ENCODE measurements at places on chromosomes 7 and 10.

DNA sequence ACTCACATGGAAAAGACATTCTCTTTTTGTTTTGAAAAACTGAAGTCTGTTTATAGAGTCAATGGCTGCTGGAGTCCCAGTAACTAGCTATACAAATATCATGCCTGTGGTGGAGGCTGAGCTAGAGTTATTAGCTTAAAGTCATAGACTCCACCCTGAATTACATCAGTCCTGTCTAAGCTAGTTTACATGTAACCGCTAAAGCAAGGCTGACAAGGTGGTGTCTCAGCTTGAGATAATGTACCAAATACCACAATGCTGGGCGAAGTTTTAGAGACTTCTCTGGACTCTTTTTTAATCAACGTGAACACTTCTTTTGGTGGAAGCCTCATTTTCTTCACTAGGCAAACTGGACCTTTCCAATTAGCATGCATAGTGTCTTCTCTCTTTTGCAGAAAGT, 219.4 kb downstream of the ANK3 start:
- DNase-seq: no peak

DNA sequence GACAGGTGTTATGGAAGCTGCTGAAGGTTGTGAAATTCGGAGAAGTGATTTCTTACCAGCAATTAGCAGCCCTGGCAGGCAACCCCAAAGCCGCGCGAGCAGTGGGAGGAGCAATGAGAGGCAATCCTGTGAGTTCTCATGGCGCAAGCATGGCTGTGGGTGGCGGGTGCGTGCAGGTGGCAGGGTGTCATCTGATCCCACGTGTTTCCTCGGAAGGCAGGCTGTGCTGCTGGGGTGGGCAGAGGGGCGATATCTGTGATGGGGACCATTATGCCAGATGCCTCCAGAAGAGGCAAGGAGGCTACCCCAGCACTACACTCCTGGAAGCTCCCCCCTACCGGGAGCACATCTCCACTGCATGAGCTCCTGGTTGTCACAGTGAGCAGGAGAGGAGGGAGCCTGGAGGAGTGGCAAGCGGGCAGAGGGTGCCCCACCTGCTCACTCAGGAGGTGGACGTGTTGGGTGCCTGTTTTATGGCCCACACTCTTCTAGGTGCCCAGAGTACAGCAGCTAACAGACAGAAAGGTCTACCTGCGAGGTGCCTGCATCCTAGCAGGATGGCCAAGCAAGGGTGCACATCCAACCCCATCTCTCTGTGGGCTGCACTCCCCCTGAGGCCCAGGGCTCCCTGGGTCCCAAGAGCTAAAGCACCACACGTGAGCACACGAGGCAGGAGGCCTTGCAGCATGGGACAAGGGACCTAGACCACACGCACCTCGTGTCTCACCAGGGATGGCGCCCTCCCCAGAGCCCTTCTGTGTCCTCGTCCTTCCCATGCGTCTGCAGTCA, 204.7 kb downstream of the EBF3 start:
- DNase-seq: no peak

DNA sequence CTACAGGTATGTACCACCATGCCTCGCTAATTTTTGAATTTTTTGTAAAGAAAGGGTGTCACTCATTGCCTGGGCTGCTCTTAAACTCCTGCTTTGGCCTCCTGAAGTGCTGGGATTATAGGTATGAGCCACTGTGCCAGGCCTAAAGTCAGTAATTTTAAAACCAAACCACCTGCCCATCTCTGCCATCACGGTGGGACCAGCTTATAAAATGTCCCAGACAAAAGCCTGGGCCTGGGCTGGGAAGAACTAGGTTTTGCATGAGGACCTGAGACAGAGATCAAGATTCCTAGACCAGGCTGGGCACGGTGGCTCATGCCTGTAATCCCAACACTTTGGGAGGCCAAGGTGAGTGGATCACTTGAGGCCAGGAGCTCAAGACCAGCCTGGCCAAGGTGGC, 395.6 kb downstream of the CALN1 start:
- DNase-seq: no peak

- no peak for DNase-seq
Measured at GRCh38 chr10:74079028-74079935, 71.3 kb downstream of the AP3M1 start.

DNA sequence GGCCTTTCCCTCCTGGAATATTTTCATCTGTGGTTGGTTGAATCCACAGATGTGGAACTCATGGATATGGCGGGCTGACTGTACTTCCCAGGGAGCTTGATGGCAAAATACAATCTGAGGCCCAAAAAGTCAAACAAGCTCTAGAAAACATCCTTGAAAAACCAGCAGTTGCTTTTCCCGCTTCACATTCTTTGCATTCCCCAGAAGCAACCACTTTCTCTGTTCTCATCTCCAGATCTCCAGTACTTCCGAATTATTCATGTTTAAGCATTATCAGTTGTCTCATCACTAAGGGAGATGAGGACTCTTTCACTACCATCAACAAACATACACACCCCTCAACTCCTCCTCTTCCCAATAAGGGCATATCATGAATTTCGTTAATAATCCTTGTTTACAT, 55.3 kb downstream of the KIF5B start:
- no peak for DNase-seq

DNA sequence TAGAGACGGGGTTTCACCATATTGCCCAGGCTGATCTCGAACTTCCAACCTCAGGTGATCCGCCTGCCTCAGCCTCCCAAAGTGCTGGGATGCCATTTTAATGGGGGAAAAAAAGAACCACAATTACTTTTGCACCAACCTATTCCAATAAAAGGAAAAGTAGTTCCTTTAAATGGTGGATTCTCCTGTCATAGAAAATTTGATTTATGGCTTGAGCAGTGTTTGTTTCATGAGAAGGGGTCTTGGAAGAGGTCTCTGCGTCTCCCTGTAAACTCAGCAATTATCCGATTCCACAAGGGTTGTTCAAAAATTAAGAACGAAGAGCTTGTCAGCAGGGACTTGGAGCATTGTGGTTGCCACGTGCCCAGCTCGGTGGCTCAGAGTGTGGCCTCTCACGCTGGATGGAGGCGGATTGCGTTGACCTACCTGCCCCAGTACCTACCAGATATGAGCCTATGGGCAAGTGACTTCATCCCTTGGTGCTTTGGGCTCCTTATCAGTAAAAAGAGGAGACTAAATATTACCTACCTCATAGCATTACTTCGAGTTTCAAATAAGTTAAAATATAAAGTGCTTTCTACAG, 2.8 kb upstream of the TRIP6 start:
- no peak for DNase-seq

DNA sequence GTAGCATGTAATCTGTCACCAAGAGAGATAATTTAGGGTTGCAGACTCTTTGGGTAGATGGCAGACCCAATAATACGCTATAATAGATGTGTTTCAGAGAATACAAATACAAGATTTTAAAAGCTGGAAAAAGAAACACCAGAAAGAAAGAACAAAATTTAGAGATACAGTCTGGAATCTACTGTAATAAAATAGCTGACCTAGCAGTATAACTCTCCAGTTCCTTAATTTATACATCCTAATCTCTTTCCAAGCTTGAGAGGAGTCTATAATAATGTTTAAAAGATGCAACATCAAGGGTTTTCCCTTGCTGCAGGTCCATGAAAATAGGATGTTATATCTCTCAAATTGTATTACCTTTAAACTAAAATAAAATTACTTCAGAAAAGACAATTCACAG, 27.2 kb upstream of the GPR22 start:
- no peak for DNase-seq

- DNase-seq: no peak
Measured at GRCh38 chr10:29160150-29160617, 128.7 kb upstream of the LYZL1 start.

DNA sequence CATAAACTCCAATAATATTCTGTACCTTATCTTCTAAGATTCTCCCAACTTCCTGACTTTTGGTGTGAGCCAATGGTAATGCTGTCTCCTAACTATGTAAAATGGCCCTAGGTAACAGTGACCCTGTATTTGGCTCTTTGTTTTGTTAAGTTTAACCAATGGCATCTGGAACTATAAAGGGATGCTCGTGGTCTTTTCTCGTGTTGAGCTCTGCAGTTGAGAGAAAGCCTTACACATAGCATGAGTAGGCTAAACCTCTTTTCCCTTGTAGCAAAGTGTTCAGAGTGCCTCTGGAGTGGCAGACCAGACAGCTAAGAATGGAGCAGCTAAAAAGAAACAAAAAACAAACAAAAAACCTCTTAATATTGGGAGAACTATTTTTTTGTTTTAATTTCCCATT, 5.2 kb downstream of the TES start:
- DNase-seq: no peak

- DNase-seq: peak; percentile 91
Measured at GRCh38 chr10:62632071-62632809, 172.3 kb upstream of the ADO start.

- peak; percentile 21 for DNase-seq
Measured at GRCh38 chr7:42014625-42015618, 222.1 kb downstream of the GLI3 start.

GRCh38 chr10:112370424-112370819, 3.5 kb upstream of the ACSL5 start:
- DNase-seq: no peak

DNA sequence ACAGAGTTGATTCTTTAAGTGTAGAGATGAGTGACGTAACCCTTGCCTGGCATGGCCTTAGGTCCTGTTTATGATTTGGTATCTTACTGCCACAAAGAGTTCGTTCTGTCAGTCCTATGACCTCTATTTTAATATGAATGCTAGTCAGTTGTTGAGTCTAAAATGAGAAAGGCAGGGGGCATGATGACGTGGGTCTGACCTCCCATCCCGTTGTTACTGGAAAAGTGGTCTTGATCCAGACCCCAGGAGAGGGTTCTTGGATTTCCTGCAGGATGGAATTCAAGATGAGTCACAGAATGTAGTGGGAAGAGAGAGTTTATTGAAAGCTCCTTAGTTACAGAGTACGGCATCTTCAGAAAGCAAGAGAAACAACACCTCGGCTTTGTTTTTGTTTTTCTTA, 317.0 kb upstream of the COBL start:
- no peak for DNase-seq
